CD4-positive, alpha-beta T cell (primary cell): ENCODE measurements at places on chromosomes 7 and 10.

GRCh38 chr10:4216726-4217125 lies 431.7 kb upstream of the KLF6 start:
- no peaks in the 10 kb centered on the region for H3K36me3 ChIP-seq
- no peaks in the 10 kb centered on the region for H3K4me1 ChIP-seq
- no peak for DNase-seq
- no peaks in the 10 kb centered on the region for H3K27me3 ChIP-seq
- H3K27ac ChIP-seq, result no peak overlapping the region
- no peak overlapping the region for H3K4me3 ChIP-seq

DNA sequence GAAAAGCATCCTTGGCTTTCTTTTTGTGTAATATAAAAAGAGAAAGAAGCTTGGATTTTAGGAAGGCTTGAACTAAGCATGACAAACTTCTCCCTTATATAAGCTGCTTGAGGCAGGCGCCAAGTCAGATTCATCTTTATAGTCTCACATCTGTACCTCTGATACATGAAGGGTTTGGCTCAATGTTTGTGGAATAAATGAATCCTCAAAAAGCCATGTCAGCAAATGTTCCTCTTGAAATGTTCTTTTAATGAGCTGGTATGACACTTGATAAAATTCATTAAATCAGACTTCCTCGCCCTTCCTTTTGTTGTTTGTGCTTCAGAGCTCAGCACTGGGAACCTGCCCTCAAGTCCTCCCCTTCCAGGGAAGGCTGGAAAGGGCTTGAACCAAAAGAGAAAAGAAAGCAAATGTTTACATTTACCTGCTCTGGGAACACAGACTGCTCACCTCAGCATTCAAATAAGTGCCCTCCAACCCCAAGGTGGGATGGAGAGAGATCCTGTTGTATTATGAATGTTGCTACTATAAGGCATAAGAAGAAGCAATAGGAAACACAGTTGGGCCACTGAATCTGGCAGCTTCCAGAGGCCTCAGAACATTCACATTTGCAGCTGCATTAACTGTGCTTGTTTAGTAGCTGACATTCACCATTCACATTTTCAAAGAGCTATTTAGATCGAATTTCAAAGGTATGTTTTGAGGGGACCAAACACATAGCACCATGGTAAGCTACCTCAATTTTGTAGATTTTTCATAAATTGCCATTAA lies 212.6 kb downstream of the CACNA2D1 start:
- no peak overlapping the region for H3K4me3 ChIP-seq
- no peak for DNase-seq
- no peak overlapping the region for H3K27ac ChIP-seq
- no peaks in the 10 kb centered on the region for H3K36me3 ChIP-seq

GRCh38 chr7:88789480-88790064 lies 6.0 kb downstream of the TEX47 start:
- H3K27ac ChIP-seq, result no peak overlapping the region
- no peak for DNase-seq
- H3K4me1 ChIP-seq, result no peaks in the 10 kb centered on the region
- no peak overlapping the region for H3K4me3 ChIP-seq
- H3K27me3 ChIP-seq, result no peaks in the 10 kb centered on the region

- no peaks in the 10 kb centered on the region for H3K36me3 ChIP-seq
- H3K4me3 ChIP-seq, result peak overlapping the region; percentile 55
- DNase-seq, result peak; percentile 29
- H3K4me1 ChIP-seq, result peaks cover 12% of the 10 kb centered on the region
- peaks cover 18% of the 10 kb centered on the region for H3K27me3 ChIP-seq
- H3K27ac ChIP-seq, result no peak overlapping the region
Observed at GRCh38 chr7:39414224-39415035, 151.8 kb upstream of the YAE1 start.

- DNase-seq, result no peak
- no peaks in the 10 kb centered on the region for H3K4me1 ChIP-seq
- no peaks in the 10 kb centered on the region for H3K36me3 ChIP-seq
- H3K4me3 ChIP-seq, result no peak overlapping the region
Observed at GRCh38 chr7:101450064-101450463, 87.4 kb downstream of the COL26A1 start.

DNA sequence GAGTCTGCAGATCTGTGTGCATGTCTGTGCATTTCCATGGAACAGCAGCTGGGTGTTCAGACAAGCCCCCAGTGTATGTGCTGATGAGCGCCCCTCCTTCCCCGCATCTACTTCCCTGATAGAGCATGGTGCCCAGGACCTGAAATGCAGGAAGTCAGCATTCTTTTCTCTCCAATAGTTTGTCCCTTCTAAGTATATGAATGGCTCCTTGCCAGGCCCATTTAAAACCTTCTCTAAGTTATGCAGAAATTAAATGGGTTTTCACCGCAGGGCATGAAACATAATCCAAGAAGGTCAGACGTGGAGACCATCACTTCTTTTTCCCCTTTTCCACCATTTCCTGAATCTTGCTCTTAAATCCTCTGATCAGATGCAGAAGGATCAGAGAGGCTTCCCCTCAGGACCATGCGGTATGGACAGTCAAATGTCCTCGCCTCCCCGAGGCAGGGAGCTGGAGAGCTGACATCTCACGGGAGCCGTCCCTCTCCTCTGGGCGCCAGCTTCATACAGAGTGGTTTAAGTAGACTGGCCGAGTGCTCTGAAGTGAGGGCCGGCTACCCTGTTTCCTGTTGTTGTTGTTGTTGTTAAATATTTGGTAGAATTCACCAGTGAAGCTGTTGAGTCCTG lies 155.3 kb downstream of the C10orf105 start:
- peaks cover 7% of the 10 kb centered on the region for H3K27me3 ChIP-seq
- H3K4me1 ChIP-seq, result no peaks in the 10 kb centered on the region
- no peak for DNase-seq
- no peak overlapping the region for H3K4me3 ChIP-seq

DNA sequence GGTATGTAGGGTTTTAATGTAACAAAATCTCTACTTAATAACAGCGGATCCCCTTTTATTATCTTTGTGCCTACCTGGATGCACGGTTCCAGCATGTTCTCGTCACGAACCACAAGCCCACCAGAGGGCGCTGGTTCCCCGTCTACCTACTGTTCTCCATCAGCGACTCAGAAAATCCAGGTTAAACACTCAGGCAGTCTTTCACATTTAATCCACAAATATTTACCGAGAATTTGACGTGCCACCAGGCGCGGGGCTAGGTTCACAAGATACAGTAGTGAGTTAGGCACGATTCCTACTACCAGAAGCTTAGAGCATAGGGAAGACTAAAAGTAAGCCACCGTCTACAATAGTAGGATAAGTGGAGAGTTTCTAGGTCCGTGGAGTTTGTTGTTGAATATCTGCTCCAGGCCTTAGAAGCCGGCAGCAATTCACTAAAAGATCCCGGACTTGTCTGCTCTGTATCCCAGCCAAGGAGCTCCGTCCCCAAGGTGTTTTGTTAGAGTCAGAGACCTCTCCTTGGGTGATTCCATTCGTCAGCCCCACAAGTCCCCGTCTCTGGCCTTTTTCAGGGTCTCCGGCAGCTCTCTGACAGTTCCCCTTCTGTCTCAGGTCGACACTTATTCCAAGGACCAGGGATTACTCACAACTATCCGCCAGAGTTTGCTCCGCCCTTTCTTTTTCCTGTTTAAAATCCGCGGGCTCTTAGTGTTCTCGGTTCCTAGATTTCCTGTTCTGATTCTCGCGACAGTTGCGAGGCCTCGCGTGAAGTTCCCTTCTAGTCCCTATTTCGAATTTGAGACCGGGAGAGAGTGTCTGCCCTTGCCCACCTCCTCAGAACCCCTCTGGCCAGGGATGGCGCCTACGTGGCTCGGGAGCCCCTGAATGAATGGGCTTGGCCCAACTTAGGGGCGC lies 1.5 kb upstream of the KAZALD1 start:
- no peaks in the 10 kb centered on the region for H3K36me3 ChIP-seq
- H3K27me3 ChIP-seq, result peaks cover 27% of the 10 kb centered on the region
- DNase-seq, result peak; percentile 89
- peak overlapping the region; percentile 91 for H3K27ac ChIP-seq

- H3K36me3 ChIP-seq, result no peaks in the 10 kb centered on the region
- H3K27me3 ChIP-seq, result no peaks in the 10 kb centered on the region
- no peak overlapping the region for H3K27ac ChIP-seq
Observed at GRCh38 chr10:126070476-126071215, 174.3 kb downstream of the FANK1 start.

DNA sequence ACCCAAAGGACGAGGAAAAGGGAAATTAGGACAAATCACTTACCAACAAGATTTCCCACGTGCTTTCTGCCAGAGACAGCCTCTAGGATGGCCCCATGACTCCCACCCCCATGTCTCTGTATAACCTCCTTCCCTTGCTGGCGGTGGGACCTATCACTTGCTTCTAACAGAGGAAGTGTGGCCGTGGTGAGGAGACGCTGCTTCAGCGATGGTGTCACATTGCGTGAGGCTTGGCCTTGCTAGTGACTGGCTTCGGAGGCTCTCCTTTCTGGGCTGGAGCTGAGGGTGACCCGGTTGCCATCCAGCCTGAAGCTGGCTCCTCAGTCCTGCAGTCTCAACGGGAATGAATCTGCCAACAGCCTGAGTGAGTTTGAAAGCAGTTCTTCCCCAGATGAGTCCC lies 123.7 kb downstream of the ANLN start:
- no peak overlapping the region for H3K4me3 ChIP-seq
- no peaks in the 10 kb centered on the region for H3K36me3 ChIP-seq
- DNase-seq, result peak; percentile 20
- H3K4me1 ChIP-seq, result no peaks in the 10 kb centered on the region

DNA sequence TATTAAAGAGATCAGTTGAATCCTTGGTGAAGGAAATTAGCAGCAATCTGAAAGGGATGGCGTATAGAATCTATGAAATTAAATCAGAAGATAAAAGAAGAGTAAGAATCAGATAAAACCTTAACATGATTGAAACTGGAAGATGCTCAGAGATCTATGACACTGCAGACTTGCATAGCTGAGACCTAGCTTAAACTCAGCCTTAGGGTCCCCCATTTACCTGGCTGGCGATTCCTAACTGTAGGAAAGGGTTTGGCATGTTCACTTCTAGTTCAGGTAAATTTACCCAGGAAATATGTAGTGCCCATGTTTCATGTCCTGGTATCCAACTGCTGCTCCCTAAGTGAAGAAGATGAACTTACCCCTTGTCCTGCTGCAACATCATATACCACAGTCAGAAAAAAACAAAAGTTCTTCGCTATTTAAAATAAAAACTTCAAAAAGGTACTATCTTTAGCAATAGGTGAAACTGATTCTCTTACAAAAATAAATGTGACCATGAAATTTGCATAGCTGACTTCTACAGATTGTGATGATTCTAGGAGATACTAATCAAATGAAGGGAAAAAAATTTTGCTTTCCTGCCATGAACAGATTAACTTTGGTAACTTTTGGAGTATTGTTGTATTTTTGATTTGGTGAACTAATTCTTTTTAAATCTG lies 47.8 kb upstream of the TMEM243 start:
- no peaks in the 10 kb centered on the region for H3K4me1 ChIP-seq
- peaks cover 9% of the 10 kb centered on the region for H3K27me3 ChIP-seq
- no peak overlapping the region for H3K27ac ChIP-seq
- H3K36me3 ChIP-seq, result no peaks in the 10 kb centered on the region
- DNase-seq, result no peak

GRCh38 chr10:73992899-73993788 lies 4.8 kb upstream of the VCL start:
- H3K36me3 ChIP-seq, result no peaks in the 10 kb centered on the region
- DNase-seq, result no peak
- no peak overlapping the region for H3K27ac ChIP-seq
- H3K27me3 ChIP-seq, result no peaks in the 10 kb centered on the region
- H3K4me3 ChIP-seq, result no peak overlapping the region

GRCh38 chr10:63720072-63720537 lies 198.9 kb downstream of the REEP3 start:
- DNase-seq, result peak; percentile 67
- H3K27ac ChIP-seq, result no peak overlapping the region
- no peaks in the 10 kb centered on the region for H3K36me3 ChIP-seq
- H3K4me3 ChIP-seq, result no peak overlapping the region
- no peaks in the 10 kb centered on the region for H3K27me3 ChIP-seq
- peaks cover 4% of the 10 kb centered on the region for H3K4me1 ChIP-seq

DNA sequence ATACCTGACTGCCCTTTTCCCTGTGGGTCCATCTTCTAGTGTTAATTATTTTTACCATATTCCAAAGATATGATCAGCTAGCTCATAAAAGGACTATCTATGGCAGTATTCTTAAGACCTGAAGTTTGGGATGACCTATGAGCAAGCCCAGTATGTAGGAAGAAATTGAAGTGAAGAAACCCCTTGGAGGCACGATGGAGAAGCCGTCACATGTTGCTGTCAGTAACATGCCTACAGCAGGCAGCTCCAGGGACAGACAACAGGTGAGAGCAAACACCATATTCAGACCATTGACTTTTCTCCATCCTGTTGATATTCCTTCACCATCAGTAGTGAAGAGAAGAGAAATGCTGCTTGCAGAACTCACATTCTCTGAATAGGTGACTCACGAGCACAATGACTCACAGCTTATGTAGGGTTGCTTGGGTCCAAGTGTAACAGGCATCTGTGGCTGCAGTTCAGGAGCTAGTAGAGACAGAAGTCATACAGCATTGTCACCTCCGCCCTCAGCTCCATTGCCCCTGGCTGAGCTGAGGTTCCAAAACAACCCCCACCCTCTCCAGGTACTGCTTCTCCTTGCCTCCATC lies 8.4 kb upstream of the LYZL2 start:
- H3K27me3 ChIP-seq, result peaks cover 2% of the 10 kb centered on the region
- H3K36me3 ChIP-seq, result no peaks in the 10 kb centered on the region
- H3K4me3 ChIP-seq, result no peak overlapping the region
- DNase-seq, result peak; percentile 8
- no peaks in the 10 kb centered on the region for H3K4me1 ChIP-seq

GRCh38 chr7:41921453-41921981 lies 218.6 kb upstream of the INHBA start:
- H3K27ac ChIP-seq, result no peak overlapping the region
- no peak overlapping the region for H3K4me3 ChIP-seq
- no peaks in the 10 kb centered on the region for H3K36me3 ChIP-seq
- DNase-seq, result no peak
- H3K27me3 ChIP-seq, result no peaks in the 10 kb centered on the region

DNA sequence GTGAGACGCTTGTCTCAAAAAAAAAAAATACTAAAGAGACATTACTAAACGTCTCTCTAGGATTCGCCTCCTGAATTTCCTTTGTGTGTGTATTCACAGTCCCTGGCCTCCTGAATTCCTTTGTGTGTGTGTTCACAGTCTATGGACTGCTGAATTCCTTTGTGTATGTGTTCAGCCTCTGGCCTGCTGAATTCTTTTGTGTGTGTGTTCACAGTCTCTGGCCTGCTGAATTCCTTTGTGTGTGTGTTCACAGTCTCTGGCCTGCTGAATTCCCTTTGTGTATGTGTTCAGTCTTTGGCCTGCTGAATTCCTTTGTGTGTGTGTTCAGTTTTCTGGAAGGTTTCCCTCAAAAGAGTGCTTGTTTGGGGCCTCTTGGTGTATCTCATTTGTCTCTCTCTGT lies 8.2 kb downstream of the BMS1 start:
- no peak overlapping the region for H3K4me3 ChIP-seq
- DNase-seq, result no peak
- peaks cover 71% of the 10 kb centered on the region for H3K36me3 ChIP-seq

- no peak overlapping the region for H3K27ac ChIP-seq
- H3K4me3 ChIP-seq, result no peak overlapping the region
- H3K4me1 ChIP-seq, result no peaks in the 10 kb centered on the region
- no peaks in the 10 kb centered on the region for H3K27me3 ChIP-seq
- H3K36me3 ChIP-seq, result no peaks in the 10 kb centered on the region
Observed at GRCh38 chr7:26815426-26815825, 49.0 kb downstream of the SKAP2 start.

GRCh38 chr7:142298627-142299026 lies 40.8 kb upstream of the PRSS58 start:
- H3K27me3 ChIP-seq, result no peaks in the 10 kb centered on the region
- H3K4me1 ChIP-seq, result peaks cover 9% of the 10 kb centered on the region
- no peaks in the 10 kb centered on the region for H3K36me3 ChIP-seq
- no peak overlapping the region for H3K27ac ChIP-seq

- no peaks in the 10 kb centered on the region for H3K4me1 ChIP-seq
- H3K27me3 ChIP-seq, result peaks cover 5% of the 10 kb centered on the region
- no peak overlapping the region for H3K4me3 ChIP-seq
- no peak overlapping the region for H3K27ac ChIP-seq
- DNase-seq, result no peak
Observed at GRCh38 chr7:100793806-100794660, 33.3 kb downstream of the EPHB4 start.
